ENCODE measurements at places on chromosomes 2 and 18.

- no peak for DNase-seq
These were observed 34.0 kb downstream of the METTL4 start for GRCh38 chr18:2537296-2537695.

DNA sequence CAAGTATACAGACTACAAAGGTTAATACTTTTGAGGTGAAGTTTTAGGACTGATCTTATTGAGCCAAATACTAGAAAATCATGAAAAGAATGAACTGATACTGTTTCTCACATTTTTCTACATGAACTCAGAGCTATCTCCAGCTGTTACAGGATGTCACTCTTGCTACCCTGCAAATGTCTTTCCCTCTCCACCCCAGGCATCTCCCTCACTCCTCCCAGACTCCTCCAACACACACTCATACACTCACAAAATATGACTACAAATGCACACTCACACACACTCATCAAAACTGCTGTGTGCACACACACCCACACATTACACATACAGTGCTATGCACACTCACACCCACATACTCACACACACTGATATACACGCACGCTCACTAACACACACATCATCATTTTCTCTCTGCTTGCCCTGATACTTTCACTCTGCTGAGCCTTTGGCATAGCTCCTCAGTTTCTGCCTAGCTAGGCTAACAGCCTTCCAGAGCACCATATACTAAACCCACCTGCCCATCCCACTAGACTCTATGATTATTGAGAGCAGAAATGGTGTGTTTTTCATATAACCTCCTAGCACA lies 273.3 kb downstream of the CD226 start:
- DNase-seq = no peak

- no peak for DNase-seq
These were observed 50.9 kb downstream of the PKP4 start for GRCh38 chr2:158507679-158508078.

DNA sequence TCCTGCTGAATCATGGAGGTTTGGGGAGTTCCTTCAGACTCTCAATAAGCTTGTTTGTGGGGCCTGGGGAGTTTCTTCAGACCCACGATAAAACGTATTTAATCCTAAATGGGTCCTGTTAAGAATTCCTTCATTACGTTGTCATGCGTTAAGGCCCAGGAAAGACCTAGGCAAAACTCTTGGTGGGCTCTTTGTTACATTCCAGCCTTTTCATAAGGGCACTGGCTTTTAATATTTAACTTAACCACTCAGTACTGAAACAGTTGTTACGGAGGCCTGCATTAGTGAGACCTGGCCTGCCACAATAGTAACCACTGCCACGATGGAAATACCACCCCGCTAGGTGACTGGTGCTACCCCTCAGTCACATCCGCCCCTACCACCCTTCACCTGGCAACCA lies 17.5 kb upstream of the BIN1 start:
- no peak for DNase-seq

DNA sequence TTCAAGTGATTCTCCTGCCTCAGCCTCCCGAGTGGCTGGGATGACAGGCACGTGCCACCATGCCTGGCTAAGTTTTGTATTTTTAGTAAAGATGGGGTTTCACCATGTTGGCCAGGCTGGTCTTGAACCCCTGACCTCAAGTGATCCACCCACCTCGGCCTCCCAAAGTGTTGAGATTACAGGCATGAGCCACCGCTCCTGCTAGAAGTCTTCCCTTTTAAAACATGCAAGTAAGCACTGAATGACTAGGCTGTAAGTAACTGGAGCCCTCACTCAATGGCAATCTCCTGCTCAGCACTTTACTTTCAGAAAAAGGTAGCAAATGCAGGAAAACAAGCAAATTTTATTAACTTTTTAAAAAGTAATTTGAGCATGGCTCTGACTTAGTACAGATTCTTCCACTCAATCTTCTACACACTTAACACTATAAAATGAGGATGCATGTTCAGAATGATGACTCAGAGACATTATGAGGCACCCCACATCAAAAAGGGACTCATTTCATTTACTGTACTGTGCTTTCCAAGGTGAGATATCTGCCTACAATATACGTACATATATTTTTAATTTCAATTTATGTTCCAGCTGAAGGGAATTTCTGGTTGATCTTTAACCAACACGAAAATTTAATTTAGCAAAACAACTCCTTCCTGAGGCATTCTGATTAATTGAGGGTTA lies 6.6 kb upstream of the NCK2 start:
- no peak for DNase-seq
